ENCODE measurements at places on chromosomes 5 and 9. TPM values are rescaled to one million over a fixed set of nuclear protein-coding genes. Genes with fewer than 3 reads are reported as not detected.

The SWI5 gene
- polyA plus RNA-seq = 33.7 TPM

The GNA14 gene
- polyA plus RNA-seq = 15.1 TPM

The IRGM gene
- 0.25 TPM for polyA plus RNA-seq

The CORO2A gene
- 2.1 TPM for polyA plus RNA-seq

The WDR38 gene
- polyA plus RNA-seq = 0.37 TPM

The SLC25A48 gene
- polyA plus RNA-seq = 2.7 TPM

The CNTNAP3B gene
- polyA plus RNA-seq = 12.8 TPM

GRCh38 chr9:136847088-136847825 is 2.0 kb upstream of the PHPT1 start:
- no peak for DNase-seq

DNA sequence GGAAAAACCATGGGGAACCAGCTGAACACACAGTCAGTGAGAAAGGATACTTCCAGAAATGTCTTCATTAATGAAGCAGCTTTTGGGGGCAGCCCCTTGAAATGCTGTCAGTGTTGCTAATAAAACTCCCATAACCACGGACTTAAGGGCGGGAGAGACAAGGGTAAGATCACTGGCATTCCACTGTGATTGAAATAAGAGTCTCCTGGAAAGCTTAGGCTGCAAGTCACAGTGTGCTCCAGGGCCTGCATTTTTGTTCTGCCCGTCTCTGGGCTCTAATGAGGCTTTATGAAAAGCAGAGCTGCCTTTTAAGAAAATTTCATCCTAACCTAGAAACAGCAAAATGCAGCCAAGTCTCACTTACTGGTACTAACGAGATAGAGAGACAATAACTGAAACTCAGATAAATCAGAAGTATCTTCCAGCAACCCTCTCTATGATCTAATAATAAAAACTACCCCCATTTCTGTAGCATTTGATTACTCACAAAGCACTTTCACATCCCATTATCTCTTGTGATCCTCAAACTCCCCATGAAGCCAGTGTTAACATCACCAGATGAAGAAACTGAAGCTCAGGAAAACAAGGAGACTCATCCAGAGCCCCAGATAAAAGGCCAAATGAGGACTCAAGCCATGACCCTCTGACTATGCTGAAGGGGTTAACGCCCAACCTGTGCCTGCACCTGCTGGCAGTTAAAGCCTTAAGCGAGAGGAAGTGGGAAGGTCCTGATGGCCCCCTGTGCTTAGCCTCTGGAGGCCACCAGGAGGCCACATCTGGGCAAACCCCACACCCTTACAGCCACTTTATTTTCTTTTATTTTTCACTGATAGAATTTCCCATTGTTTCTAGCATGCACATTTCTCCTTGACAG is 37.5 kb downstream of the SPOCK1 start:
- DNase-seq = no peak

GRCh38 chr5:981456-981855 is 27.1 kb upstream of the NKD2 start:
- DNase-seq = no peak

DNA sequence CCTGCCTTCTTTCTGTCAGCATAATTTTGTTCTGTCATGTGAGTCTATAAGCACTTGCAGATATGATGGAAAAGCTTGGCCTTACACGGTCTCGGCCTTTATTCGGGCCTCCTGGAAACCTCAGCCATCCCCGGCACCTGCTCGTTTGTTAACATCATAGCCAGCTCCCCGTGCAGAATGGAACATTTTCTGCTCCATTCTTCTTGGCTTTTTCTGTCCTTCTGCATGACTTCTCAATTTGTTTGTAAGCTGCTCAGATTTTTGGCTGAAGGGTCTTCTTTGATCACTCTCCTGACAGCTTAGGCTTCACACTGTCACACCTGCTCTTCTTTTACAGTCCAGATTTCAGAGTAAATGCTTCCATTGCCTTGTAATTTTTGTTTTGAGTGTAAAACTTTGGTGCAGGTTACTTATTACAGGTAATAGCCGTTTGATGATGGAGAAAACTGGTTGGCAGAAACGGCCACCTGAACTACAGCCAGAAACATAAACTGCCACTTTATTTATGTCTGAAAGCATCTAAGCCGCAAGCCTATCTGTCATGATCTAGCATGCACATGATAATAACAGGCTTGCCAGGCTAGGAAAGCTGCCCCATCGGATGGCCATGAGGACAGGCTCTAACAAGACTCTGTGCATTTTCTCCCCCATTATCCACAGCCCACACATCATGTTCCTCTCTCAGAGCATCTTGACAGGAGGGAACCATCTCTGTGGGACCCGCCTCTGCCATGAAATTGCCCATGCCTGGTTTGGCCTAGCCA is 197.0 kb downstream of the AOPEP start:
- DNase-seq = no peak

DNA sequence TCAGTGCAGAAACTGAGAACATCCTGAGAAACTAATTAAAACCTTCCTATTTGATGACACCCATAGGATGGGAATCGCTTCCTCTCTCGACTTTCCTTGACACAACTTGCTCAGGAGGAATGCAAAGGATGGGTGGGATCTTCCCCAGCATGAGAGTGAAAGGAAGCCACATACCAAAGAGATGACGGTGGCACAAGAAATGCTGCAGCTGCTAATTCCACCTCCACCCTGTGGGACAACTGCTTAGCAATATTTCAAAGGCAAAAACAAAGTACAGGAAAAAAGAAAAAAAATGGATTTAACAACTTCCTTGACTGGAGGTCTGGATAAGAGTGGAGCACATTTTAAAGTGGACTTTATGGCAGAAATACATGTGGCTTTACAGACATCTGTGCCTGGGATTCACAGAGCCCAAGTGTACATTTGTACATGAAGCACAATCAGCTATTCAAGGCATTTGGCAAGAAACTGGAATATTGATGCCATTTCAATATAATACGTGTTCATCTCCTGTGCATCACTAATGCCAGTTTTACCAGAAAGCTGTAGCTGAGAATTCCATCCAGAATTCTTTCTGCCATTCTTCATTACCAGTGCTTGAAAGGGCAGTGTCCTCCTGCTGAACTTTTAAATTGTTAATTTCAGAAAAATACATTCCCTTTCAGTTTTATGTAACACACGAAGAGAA is 359.2 kb upstream of the ACTBL2 start:
- no peak for DNase-seq

DNA sequence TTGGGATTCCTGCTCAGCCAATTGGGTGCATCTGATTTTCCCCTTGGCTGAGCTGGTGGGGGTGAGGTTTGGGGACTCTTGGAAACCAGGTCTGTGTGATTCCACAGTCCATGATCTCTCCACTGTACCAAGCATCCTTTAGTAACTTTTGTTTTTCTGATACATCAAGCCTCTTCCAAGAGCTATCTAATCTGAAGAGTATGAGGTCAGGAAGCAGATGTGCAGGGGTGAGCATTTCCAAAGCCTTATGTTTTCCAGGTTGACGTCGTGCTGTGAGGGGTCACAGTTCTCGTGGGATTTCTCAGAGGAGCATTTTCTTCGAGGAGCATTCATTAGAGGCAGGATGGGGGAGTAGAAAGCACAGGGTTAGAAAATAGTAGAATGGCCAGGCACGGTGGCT is 95.3 kb downstream of the KLF4 start:
- no peak for DNase-seq

DNA sequence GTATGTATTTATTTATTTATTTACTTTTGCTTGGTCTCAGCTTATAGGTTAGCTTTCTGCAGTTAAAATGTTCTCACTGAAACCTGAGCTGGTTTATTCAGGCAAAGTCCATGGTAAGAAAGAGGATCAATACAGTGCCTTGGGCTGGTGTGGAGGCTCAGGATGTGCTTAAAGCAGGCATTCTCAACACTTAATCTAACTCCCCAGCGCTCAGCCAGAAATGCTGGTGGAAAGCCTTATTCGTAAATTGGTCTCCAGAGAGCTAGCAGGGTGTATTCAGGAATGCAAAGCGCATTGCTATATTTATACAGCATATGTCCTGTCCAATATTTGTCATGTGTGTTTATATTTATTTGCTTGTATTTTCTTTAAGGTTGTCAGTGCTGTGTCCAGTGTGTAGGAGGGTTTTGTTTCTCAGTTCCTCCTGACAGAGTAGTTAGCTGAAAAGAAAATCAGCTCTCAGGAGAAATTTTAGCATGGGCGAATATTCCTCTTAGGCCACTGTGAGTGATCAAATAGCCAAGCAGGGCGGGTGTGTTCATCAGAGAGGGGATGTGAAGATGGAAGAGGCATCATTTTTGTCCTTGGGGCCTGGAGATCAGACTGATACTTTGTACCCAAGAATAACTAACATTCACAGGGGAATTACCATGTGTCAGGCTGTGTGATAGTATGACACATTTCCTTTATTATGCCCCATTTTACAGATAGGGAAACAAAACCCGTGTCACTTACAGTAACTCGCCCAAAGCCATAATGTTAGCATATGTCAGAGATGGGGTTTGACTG is 65.8 kb downstream of the DOCK2 start:
- no peak for DNase-seq

DNA sequence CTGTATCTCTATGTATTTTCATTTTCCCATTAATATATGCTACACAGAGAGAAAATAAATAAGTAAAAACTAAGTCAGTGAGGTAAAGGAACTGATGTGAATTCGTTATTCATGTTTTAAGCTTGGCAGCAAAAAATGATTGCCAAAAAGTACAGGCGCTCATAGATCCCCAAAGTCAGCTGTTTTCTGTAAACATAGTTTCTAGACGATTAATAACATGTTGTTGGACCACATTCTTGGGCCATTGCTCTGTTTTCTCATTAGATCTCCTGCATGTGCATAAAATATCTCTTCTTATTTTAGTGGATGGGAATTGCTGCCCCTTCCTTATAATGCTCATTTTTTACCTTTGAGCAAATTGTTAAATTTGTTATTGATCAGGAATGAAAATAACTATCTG is 215.2 kb downstream of the TLE1 start:
- DNase-seq = no peak

- DNase-seq = no peak
Observed at GRCh38 chr9:4334410-4334813, 34.5 kb upstream of the GLIS3 start.

DNA sequence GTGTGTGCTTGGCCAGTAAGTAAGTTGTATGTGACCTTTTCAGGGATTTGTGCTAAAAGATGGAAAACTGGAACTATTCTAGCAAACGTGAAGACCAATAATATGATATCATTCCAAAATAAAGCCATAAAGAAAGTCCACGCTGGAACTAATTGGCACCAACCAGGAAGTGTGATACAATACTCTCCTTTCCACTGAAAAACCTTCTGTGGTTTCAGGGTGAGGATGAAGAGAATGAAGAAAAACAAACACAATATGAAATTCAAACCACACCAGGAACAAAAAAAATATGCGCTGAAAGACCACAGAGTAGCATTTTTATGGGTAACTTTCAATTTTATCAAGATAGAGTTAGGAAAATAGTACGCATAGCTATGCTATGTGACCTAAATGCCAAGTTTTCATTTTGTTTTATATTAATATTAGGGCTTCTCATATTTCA is 105.8 kb downstream of the EFNA5 start:
- no peak for DNase-seq

GRCh38 chr5:136209346-136209910 is 16.5 kb upstream of the SMIM32 start:
- DNase-seq = no peak

DNA sequence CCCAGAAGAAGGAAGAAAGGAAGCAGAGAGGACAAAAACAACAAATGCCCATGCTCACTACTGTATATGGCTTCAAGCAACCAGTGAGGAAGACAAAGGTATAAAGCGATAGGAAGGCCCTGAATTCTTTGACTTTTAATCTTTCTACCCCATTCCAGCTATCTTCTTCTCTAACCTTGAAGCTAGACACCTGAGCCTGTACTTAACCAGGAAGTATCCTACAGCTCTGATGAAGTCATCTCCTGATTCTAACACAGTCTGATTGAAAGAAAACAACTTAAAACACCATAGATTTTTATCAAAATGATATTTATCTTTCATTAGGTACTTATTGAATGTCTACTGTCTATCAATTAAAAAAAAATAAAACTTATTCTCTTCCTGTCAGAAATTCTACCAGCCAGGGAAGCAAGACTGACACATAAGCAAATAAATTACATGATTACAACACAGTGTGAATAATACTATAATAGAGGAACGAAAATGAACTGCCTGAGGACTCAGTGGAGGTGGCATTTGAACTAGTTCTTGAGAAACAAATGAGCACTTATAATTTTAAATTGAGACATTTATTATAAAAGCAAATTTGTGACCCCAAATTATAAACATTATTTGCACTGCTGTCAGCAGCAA is 123.3 kb upstream of the ELL2 start:
- DNase-seq = no peak

DNA sequence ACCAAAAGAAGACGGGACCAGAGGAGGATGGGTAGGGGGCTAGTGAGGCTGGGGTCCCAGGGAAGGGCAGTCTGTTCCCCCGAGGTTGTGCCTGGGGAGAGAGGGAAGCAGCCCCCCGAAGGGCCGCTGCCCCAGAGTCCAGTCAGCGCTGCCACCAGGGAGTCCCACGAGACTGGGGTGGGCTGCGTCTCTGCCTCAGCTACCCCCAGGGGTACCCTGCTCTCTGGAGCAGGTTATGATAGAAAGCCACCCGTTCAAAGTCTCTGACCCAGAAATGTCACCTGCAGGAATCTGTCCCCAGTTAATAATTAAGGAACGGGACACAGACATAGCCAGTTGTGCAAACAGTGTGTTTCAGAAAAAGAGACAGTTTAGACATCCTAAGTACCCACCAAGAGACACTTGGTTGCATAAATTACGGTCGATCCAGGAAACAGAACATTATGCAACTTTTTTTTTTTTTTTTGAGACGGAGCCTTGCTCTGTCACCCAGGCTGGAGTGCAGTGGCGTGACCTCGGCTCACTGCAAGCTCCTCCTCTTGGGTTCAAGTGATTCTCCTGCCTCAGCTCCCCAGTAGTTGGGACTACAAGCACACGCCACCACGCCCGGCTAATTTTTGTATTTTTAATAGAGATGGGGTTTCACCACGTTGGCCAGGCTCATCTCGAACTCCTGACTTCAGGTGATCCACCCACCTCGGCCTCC is 10.7 kb upstream of the AGPAT2 start:
- DNase-seq = no peak

GRCh38 chr9:91383577-91383976 is 21.9 kb upstream of the AUH start:
- no peak for DNase-seq

GRCh38 chr5:134436523-134437339 is 25.1 kb upstream of the CDKN2AIPNL start:
- no peak for DNase-seq

DNA sequence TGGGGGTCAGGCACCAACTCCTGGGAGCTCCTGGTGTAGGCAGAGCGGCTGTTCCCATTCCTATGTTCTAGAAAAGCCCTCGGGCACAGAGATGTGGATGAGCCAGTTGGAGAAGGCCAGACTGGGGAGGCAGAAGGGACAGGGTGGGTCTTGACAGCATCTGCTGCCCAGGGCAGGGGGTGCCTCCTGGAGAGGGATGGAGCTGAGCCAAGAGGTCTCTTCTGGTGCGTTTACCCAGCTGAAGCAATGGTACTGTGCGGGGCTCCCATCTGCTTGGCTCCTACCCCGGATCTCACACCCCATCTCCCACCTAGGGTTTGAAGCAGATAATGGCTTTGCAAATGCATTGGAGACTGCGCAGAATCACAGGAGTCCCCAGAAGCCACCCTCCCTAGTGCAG is 41.3 kb downstream of the SHB start:
- DNase-seq = no peak

Measured in right renal cortex interstitium (tissue), 3 donors.